ENCODE measurements at places on chromosomes 1 and 21.
A peak's percentile ranks its signal among the peaks of the same experiment; 100 is the strongest.

GRCh38 chr21:38388647-38389353, 109.5 kb downstream of the ERG start:
- no peak for DNase-seq

- DNase-seq: peak; percentile 33
Measured at GRCh38 chr1:186904361-186904760, 75.6 kb downstream of the PLA2G4A start.

DNA sequence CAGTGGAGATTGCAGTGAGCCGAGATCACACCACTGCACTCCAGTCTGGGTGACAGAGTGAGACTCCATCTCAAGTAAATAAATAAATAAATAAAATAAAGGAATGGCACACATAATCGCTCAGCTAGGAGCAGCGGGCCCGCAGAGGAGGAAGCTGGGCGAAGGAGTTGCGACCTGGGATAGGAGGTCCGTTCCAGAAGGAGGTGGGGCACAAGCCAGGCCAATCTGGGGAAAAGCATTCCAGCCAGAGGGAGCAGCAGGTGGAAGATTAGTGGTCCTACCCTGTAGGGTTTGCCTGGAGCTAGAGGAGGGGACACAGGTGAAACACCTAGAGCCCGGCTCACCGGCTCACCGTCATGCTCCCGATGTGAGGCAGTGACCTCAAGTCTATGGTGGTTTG, 40.3 kb upstream of the CASZ1 start:
- DNase-seq: no peak

DNA sequence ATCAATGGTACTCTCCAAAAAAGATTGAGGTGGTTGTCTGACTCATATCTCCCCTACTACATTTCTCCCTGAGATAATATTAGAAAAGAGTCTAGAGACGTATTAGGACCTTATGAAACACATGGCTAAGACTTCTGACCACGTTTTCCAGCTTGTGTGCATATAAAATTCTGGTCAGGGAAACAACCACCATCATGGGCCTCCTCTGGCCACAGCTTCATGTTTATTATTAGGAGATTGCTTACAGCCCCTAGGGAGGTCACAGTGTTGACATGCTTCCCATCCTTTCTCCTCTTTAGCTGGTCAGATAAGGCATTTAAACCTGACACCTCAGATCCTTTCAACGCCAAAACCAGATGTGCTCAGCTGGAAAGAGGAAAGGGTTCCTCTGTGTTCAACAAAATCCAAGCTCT, 620.2 kb downstream of the PLPP3 start:
- DNase-seq: no peak

GRCh38 chr1:152460529-152460899, 46.5 kb upstream of the CRNN start:
- no peak for DNase-seq

- DNase-seq: peak; percentile 89
Measured at GRCh38 chr1:55140546-55140983, 74.6 kb downstream of the USP24 start.

- no peak for DNase-seq
Measured at GRCh38 chr1:37347104-37347649, 127.2 kb upstream of the ZC3H12A start.
